ENCODE measurements at places on chromosomes 7 and 10.

GRCh38 chr10:103184615-103185014 lies 8.5 kb downstream of the NT5C2 start:
- no peak for DNase-seq

GRCh38 chr7:158107806-158108205 lies 479.8 kb downstream of the PTPRN2 start:
- DNase-seq: no peak

GRCh38 chr7:110889335-110889734 lies 201.6 kb upstream of the LRRN3 start:
- DNase-seq: no peak

- no peak for DNase-seq
Measured at GRCh38 chr7:100888291-100888987, 1.1 kb downstream of the UFSP1 start.

DNA sequence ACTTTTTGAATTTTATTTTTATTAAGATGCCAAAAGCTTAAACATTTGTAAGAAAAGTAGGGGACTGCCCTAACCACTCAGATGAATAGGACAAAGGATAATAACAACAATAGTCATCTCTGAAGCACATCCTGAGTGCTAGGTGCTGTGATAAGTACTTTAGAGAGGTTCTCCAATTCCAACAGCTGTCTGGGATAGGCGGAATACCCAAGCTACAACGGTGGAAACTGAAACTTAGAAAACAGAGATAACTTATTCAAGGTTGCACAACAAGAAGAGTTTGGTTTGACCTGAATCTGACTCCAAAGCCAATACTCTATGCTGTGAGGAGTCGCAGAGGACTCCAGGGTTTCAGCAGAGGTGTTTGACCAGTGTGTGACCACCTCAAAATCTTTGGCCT lies 2.0 kb downstream of the RTKN2 start:
- no peak for DNase-seq

Data from NCI-H460 (cell line).